ENCODE measurements at places on chromosomes 3 and 15.

DNA sequence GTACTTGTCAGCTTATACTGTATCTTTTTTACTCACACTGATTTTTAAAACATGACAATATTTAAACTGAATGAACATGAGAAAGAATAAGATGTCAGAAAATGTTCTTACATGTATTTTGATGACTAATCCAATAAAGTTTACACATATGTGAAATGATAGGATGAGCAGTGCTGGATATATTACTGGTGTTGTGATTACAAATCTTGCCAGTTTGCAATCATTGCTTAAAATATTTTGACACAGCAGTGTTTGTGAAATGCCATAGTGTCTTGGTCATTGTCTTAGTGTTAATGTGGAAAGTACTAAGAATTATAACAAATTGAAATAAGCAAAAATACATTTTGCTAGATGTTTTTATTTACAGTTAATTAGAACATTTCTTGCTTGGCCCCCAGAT is 118.7 kb upstream of the MLF1 start:
- DNase-seq, result no peak

DNA sequence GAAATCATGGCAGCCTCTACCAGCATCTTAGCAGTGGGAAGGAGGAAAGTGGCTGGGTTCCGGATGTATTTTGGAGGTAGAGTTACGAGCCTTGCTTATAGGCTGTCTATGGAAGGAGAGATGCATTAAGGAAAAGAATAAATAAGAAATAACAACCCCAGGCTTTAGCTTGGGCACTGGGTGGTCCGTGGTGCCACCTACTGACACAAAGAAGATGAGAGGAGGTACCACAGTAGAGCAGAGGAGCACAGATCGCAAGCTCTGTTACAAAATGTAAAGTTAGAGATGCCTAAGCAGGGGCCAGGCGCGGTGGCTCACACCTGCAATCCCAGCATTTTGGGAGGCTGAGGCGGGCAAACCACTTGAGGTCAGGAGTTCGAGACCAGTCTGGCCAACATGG is 74.8 kb downstream of the TMEM39A start:
- DNase-seq, result no peak

DNA sequence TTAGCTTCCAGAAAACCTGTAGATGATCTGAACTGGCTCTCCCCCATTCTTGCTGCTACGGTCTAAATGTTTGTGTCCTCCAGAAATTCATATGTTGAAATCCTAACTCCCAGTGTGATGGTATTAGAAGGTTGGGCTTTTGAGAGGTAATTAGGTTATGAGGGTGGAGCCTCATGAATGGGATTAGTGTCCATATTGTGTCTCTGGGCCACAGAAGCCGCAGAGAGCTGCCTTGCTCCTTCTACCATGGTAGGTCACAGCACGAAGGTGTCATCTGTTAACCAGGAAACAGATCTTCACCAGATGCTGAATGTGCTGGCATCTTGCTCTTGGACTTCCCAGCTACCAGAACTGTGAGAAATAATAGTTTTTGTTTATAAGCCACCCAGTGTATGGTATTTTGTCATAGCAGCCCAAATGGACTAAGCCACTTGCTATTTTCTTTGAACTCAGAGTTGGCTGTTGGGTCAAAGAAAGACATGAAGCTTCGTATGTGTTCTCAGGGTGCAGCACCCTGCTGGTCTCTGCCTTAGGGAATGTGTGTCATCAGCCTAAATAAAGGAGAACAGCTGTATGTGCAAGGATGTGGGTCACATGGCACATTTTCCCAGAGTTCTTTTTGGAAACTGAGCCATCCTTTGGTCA is 317.5 kb upstream of the SLCO3A1 start:
- no peak for DNase-seq

DNA sequence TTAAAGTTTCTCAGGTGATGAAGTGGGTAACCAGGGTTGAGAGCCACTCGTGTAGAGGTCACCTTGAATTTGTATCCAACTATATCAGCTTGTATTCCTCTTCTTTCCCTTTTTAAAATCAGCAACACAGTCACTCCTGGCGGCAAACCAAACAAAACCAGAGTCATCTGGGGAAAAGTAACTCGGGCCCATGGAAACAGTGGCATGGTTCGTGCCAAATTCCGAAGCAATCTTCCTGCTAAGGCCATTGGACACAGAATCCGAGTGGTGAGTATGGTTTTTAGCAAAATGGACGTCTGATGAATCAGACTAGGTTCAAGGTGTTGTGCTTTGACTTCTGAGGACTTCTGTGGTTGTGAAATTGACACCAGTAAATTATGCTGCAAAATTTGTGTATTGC is 3.9 kb downstream of the RPL35A start:
- DNase-seq, result no peak

GRCh38 chr15:91238644-91239425 is 138.8 kb downstream of the SV2B start:
- no peak for DNase-seq

DNA sequence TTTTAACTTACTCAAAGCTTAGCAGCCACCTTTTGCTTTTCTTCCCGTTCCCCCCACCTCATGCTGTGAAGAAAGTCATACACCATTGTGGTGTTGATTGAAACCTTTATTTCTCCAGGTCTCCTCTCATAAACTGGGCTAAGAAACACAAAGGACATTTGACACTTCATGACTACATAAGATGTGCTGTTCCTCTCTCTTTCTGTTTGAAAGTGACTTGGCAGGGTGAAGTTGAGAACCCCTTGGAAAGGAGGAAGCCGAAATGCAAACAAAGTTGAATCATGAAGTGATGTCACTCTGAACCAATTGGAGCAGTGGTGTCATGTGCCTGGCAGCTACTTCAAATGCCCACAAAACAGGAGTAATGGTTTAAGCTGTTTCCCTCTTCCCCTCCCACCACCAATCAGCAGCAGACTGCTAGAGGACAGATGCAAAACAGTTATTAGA is 174.7 kb downstream of the IGF1R start:
- peak; percentile 42 for DNase-seq

DNA sequence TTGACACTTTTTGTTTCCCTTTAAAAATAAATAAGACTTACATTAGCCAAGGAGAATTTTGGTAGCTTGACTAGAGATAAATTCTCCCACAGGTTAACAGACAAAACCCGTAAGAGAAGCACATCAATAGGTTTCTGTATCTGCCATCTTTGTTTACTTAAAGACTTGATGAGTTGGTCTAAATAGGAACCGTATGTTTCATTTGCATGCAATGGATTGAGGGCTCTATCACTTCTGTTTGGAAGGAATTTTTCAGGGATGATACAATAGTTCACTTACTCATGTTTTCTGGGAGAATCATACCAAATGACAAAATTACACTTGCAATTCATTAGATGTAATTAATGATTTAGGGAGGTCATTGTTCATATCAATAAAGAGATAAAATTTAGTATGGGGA is 631.5 kb upstream of the NR2F2 start:
- DNase-seq, result no peak

DNA sequence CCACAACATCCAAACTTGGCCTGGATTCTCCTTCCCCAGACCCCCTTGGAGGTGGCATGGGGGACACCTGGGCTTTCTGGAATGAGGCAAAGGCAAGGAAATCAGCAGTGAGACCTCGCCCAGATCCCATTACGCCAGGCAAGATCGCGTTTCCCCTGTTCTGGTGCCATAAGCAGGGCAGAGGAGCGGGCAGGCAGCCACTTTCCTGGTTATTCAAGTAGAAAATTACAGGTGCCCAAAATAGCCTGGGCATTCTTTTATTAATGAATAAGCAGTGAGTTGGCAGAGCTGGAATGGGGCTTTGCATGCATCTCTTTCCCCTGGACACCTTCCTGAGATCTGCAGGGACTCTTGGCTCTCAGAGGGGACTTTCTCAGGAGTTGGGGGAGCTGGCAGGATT is 31.5 kb upstream of the FAM107A start:
- DNase-seq, result no peak

DNA sequence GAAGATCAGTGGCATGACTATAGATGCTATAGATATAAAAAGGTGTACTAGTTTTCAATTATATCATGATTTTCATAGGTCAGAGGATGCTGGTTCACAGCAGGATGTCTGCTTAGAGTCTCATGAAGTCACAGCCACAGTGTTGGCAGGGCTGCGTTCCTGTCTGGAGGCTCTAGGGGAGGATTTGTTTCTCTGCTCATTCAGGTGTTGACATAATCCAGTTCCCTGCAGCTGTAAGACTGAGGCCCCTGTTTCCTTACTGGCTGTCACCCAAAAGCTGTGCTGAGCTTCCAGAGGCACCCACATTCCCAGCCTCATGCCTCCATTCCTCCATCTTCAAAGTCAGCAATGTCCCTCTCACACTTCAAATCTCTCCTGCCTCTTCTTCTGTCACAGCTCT is 170.7 kb downstream of the OCA2 start:
- no peak for DNase-seq

DNA sequence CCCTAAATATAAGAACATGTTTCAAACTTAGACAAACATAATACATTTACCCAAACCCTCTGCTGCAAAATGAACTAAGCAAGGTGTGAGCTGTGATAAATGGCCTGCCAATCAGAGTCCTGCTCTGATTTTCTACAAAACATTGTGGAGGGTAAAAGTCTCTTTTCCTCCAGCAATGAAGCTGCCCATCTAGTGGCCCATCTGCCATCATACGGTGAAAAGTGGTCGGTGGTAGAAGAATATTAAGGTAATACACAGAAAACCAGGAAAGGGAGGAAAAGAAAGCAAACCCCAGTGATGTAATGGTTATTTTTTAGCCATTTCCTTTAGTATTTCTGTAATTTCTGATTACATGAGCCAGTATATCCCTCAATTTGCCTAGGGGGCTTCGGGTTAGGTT is 838.1 kb downstream of the TBL1XR1 start:
- no peak for DNase-seq

DNA sequence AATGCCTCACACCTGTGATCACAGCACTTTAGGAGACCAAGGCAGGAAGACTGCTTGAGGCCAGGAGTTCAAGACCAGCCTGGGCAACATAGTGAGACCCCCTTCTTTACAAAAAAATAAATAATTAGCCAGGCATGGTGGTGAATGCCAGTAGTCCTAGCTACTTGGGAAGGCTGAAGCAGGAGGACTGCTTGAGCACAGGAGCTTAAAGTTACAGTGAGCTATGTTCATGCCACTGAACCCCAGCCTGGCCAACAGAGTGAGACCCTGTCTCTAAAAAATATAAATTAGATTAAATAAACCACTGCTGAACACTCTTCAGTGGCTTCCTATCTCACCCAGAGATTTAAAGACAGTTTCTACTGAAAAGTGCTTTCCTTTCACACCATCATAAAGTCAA is 6.2 kb downstream of the IFT80 start:
- no peak for DNase-seq

GRCh38 chr3:58168498-58168897 is 42.3 kb downstream of the DNASE1L3 start:
- no peak for DNase-seq

DNA sequence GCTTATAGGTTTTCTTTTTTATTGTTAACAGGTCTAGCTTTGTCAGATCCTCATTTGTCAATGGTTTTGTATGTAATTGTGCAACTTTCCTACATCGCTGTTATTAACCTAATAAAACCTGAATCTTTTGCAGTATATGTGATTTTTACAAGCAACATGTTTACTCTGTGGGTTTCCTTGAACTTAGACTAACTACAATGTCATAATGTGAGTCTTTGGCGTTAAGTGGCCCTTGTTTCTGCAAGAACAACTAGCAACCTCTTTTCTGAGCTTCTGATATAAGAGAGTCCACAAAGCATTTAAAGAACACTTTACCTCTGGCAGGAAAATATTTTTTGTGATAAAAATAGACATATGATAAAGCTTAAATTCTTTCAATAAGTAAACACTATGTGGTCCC is 230.3 kb upstream of the CFAP20DC start:
- no peak for DNase-seq

GRCh38 chr15:64697911-64698369 is 77.4 kb downstream of the RBPMS2 start:
- no peak for DNase-seq
